ENCODE measurements at places on chromosomes 7 and 10.

GRCh38 chr7:27124096-27124901 is 6.3 kb downstream of the HOXA4 start:
- DNase-seq: no peak

DNA sequence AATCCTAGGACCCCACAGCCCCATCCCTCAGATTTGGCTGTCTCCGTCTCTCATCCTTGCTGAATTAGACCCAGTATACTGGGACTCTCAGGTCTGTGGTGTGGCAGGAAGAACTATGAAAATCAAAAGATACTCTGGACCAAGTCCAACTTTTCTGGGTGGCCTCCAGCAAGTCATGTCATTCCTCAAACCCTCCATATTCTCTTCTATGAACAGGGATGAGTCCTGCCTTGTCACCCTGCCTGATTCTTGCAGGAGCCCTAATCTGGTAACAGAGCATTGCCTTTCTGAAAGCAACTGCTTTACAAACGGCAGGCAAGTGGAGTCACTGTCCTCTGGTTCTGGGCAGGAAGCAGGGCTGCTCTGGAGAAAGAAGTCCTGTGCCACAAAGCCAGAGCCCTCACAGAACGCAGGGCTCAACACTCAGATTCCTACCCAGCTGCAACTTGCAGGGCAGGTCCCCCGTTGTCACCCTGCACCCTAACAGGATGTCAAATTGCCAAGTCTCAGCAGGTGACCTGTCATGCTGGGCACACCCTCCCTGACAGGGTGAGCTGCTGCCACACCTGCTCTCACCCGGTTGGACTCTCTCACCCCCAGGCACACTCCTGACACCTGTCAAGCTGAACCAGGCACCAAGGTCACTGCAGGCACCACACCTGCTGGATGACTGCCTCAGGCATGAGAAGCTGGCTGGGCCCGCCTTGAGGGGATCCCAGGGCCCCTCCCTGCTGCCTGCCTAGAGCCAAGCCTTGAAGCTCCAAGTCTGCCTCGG is 227.7 kb downstream of the KCNMA1 start:
- DNase-seq: no peak

DNA sequence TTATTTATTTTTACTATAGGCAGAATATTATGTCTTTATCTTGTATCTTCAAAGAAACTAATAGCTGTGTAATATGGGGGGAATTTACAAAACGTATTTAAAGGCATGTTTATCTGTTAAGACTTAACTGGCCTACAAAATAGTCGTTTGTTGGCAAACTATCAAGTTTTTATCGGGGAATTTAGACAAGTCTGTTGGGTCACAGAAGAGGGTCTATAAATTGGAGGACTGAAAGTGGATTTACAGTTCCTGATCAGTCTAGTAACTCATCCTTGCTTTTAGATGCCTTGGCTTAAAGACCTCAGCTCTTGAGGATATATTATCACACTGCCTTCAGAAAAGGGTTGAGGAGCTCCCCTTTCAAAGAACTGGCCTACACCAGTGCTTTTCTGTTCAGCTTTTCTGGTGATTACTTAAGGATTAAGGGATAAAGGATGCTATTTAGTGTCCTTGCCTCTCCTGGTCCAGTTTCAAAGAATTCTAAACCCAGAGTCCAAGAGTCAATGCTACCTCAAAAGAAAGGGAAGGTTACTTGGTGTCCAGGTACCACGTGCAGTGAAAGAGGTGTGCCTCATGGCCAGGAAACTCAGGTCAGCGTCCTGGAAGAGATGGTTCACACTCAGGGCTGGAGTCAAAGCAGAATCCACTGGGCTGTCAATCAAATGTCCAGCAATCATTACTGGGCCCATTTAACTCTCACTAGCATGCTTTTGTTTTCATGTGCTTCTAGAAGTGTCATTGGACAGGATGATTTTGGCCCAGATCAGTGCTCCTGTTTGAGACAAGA is 42.9 kb upstream of the ABI1 start:
- DNase-seq: no peak

- DNase-seq: no peak
Observed at GRCh38 chr7:44846816-44847508, 925 bp downstream of the H2AZ2 start.

Measured in activated naive CD4-positive, alpha-beta T cell treated with anti-CD3 and anti-CD28 coated beads, Interleukin-2, amount 10 ng/mL, durations not matched to agents 7 days and 5 days (primary cell).